ENCODE measurements at places on chromosomes 3 and 15. TPM values are rescaled to one million over a fixed set of nuclear protein-coding genes. Genes with fewer than 3 reads are reported as not detected.

The CLSTN2 gene
- polyA plus RNA-seq = 1.4 TPM

The NEO1 gene
- polyA plus RNA-seq = 149 TPM

The IL20RB gene
- polyA plus RNA-seq = 0.68 TPM

The CDHR4 gene
- polyA plus RNA-seq = not detected

The HHATL gene
- polyA plus RNA-seq = 1.3 TPM

The RASSF1 gene
- 22.6 TPM for polyA plus RNA-seq

The PTX3 gene
- polyA plus RNA-seq = 3.3 TPM

The SERINC4 gene
- polyA plus RNA-seq = not detected

The FSTL1 gene
- 549 TPM for polyA plus RNA-seq

The THRB gene
- 29.4 TPM for polyA plus RNA-seq

DNA sequence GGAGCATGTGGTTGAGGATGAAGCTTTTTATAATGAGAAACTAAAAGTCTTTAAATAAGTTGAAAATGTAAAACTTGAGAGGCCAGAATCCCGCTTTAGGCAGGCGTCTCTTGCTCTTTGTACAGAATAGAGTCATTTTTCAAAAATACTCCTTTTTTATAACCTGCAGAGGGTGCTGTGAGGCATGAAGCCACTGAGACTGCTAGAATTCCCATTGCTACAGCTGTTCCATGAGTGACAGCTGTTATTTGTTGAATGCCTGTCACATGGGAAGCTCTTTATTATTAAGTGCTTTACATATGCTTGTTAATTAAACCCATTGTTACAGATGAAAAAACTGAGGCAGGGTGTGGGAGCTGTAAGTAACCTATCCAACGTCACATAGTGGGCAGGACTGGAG is 18.5 kb downstream of the MINAR1 start:
- no peak for DNase-seq

- DNase-seq = no peak
Observed at GRCh38 chr3:79954756-79955155, 187.0 kb upstream of the ROBO1 start.

DNA sequence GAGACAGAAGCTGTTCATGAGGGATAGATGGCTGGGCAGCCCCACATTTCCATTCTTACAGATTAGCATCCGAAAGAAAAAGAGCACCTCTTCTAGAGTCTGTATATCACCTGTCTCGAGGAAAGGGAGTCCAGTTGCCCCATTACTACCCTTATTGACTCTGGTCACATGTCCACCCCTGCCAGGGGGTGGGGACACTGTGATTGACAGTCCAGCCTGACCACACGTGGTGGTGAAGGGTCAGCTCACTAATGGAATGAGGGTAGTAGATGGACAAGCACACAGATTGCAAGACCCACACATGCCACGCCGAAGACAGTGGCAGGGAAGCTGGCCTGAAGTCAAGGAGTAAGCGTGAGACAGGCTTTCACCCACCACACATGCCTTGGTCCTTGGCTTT is 45.8 kb downstream of the PXYLP1 start:
- DNase-seq = no peak

GRCh38 chr3:160005004-160005403 is 16.4 kb downstream of the IL12A start:
- DNase-seq = no peak

DNA sequence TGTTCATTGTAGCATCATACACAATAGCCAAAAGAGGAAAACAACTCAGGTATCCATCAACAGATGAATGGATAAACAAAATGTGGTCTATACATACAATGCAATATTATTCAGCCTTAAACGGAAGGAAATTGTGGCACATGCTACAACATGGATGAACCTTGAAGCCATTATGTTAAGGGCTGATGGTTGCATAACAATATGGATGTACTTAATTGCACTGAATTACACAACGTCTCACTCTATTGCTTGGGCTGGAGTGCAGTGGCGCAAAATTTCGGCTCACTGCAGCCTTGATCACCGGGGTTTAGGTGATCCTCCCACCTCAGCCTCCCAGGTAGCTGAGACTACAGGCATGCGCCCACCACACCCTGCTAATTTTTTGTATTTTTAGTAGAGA is 7.0 kb upstream of the TMEM62 start:
- no peak for DNase-seq

DNA sequence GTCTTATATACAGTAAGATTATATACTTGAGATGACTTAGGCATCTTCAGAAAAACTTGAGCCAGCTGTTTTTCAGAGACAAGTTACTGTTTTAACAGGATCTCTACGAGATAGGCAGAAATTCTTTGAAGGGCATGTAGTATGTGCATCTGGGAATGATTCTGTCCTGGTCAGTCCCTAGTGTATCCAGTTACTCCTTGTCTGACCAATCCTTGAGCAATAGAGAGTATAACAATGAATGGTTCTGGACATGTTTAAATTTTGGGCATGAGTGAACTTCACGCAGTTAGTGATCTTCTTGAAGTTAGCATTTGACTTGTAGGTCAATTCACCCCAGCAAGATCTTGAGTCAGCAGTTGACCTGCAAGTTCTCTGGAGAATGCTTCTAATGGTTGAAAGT is 24.7 kb upstream of the HHLA2 start:
- no peak for DNase-seq

DNA sequence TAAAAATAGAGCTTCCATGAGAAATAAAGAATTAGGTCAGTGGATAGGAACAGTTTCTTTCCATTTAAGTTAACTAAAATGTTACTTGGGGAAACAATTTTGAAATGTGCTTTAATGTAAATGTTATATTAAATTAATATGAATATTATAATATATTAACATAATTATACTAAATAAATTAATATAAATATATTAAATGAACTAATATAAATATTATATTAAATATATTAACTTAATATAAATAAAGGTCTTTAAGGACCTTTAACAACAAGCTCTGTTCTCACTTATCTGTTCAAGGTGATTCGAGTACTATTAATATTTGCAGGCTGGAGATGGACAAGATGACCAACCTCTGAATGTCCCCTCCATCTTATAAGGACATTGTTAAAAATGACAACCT is 100.6 kb downstream of the MAGI1 start:
- no peak for DNase-seq

- DNase-seq = no peak
Observed at GRCh38 chr3:194485881-194486539, 792 bp downstream of the ATP13A3 start.

DNA sequence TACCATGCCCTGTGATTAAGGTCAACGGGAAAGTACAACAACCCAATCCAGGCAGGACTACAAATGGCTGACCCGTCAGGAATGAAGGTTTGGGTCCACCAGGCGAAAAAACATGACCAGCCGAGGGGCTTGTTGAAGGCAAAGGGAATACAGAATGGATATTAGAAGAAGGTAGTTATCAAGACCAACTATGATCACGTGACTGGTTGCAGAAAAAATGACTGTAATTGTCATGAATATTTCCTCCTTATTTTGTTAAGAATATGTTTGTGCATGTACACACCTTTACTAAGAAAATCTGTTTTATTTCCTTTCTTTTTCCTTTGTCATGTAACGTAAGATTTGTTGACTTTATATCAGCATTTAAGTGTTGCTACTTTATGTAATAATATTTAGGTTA is 22.9 kb upstream of the OSBPL11 start:
- no peak for DNase-seq

DNA sequence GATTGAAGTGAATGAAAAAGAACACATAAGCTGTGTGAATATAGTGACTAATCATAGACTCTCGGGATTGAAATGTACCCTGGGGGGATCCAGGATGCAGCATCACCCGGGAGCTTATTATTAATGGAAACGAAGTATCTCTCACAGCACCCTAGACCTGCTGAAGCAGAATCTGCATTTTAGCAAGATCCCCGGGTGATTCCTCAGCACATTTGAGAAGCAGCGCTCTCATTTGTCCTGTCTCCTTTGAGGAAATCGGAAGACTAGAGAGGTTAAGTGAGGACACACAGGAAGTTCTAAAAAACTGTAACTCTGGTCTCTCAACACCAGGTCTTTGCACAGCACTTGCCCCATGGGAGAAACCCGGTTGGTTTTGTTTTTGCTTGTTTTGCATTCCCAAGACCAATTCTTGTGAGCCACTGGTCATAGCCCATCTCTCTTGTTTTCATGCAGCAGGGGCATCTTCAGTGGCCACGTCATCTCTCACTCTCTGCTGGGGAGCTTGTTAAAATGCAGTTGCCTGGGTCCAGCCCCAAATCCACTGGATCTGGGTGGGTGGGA is 30.2 kb downstream of the ZNF710 start:
- DNase-seq = no peak

DNA sequence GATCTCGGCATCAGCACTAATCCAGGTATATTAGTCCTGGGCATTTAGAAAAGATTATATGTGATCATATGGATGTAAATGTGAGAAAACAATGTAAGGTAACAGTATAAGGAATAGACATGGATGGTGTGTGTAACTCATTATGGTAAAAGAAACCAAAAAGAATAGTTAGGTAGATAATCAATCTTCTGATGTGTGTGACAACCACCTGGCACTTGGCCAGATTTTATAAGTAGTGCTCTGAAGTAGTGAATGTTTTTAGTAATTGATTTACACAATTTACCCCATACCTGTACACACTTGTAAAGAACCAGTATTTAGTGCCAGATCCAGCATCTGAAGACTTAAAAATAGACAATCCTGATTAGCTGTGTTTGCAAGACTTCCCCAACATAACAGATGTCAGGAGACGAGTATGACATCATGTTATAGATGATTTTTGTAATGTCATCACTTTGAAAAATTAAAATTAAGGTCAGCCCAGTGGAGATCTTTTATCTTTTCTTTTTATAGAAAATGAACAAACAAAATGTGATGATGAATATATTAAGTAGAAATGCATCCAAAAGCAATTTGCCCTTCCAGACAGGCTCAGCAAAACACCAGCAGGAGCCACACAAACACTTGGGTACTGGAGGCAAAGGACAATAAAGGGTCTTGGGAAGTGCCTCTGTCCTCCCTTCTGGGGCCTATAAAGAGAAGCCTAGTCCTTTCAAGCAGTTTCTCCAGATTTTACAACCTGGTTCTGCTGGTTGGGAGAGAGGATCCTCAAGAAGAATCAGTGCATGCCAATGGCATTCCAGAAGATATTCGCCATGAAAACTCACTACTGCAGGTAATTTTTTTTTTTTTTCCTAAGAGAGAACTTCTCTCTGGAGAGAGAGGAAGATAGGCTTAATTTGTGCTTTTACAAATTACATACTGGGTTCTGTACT is 140.7 kb downstream of the MECOM start:
- no peak for DNase-seq

DNA sequence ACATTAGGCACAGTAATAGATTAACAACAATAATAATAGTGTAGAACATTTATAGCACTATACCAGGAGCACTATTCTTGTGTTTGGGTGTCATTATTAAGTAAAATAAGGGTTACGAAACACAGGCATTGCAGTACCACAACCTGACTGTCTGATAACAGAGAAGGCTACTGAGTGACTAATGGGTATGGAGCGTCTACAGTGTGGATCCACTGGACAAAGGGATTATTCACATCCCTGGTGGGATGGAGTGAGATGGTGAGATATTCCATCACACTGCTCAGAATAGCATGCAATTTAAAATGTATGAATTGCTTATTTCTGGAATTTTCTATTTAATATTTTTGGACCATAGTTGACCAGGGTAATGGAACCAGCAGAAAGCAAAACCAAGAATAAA is 18.2 kb downstream of the MINDY4B start:
- DNase-seq = no peak

DNA sequence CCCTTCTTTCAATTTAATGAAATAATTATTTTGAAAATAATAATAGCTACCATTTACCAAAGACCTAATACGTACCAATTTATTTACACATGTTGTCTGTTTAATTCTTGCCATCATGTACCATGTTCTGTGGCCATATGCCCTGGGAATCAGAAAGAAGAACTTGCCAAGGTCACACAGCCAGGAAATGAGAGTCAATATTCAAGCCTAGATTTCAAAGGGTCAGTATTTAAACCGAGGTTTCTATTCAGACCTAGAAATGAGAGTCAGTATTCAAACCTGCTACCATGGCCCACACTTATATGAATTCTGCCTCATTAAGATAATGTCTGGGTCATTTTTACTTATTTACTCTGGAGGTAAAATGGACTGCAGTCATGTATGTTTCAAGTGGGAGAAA is 103.6 kb upstream of the TBL1XR1 start:
- DNase-seq = no peak

DNA sequence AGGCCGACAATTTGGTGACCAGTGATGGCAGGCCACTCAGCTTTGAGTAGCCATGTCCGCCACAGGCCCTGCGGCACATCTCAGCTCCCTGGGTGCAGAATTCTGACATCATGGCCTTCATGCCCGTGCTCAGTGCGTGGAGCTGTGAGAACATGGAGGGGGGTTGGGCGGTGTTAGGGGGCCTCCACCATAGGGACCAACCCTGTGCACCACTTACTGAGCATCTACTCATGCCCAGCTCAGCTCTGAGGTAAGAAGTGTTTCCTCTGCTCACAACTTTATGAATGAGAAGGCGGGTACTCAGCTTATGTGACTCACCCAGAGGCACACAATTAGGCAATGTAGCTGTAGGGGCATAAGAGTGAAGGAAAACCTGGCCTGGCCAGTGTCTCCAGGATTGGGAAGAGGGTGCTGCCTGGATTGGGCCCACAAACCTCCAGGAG is 10.5 kb downstream of the ACOX2 start:
- no peak for DNase-seq

- DNase-seq = peak; percentile 87
Observed at GRCh38 chr3:53881691-53882593, at the start of gene ACTR8. Gene ACTR8, minus strand, starts transcription at chr3:53882152. Its CDS starts 51 bp downstream, at chr3:53882101.

- no peak for DNase-seq
Observed at GRCh38 chr15:52558196-52558595, 10.6 kb downstream of the ARPP19 start.

DNA sequence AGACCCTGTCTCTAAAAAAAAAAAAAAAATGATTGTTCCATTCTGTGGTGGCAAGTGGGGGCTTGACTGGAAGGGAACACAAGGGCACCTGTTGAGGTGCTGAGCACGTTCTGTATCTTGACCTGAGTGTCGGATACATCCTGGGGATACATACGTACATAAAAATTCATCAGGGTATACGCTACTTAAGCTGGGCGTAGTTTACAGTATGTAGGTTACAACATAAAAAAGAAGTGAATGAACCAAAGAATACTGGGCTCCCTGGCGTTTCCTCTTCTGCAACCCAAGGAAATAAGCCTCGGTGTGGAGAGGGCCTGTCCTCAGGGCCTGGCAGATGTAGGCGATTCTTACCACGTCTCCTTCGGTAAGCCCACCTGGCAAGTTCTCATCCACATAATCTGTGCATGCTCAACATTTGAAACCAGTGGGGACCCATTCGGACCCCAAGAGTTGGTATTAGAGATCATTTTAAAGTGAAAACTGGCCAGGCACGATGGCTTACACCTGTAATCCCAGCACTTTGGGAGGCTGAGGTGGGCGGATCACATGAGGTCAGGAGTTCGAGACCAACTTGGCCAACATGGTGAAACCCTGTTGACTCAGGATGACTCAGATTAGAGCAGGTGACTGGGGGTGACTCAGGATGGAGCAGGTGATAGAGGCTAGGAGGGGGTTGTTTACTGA is 5.1 kb upstream of the MUC20 start:
- no peak for DNase-seq

DNA sequence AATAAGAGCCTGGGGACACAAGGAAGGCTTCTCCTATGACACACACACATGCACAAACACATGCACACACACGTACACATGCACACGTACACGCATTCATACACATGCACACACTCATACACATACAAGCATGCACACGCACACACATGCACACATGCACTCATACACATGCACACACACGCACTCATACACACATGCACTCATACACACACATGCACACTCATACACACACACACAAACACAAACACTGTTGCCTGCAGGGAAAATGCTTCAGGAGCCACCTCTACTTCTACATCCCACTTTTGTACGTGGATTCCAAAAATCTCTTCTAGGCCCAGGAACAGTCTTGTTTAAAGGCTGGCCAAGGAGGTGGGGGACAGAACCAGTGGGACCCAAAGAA is 20.7 kb upstream of the NR2E3 start:
- DNase-seq = no peak

All from renal pelvis (tissue), 12 donors.